ENCODE measurements at places on chromosomes 3 and 15.

GRCh38 chr3:111236836-111237713 is 165.5 kb downstream of the NECTIN3 start:
- DNase-seq = no peak

DNA sequence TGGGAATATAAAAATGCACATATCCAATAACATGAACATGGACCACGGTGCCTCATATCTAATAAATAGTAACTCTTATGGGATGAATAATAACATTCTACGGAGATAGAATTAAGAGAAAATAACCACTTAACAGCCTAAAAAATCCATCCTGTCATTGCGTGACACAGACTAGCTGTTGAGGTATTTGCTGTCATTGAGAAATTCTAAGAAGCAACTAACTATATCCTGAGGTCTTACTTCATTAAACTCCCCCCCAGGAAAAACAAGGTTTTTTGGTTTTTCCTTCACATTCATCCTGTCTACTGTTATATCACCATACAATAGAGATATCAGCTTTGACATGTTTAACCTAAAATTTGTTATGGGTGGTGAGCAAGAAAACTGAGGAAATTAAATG is 14.3 kb downstream of the CEP152 start:
- no peak for DNase-seq

DNA sequence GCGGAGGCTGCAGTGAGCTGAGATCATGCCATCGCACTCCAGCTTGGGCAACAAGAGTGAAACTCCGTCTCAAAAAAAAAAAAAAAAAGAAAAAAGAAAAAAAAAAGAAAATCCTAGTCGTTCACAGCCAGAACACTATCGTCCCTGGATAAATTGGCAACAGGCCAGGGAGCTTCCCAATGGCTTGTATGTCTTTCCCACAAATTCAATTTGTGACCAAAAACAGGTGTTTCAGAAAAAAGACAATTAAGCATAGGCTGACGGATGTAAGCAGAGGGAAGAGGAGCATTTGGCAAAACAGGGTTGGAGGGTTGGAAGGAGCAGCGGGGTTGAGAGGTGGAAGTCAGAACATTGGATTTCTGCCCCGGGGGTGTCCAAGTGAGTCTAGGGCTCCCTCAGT is 8.5 kb downstream of the EPB42 start:
- no peak for DNase-seq

GRCh38 chr3:185645596-185646381 is 59.7 kb downstream of the SENP2 start:
- no peak for DNase-seq

- no peak for DNase-seq
These were observed 28.3 kb upstream of the LSAMP start for GRCh38 chr3:116473602-116474001.

DNA sequence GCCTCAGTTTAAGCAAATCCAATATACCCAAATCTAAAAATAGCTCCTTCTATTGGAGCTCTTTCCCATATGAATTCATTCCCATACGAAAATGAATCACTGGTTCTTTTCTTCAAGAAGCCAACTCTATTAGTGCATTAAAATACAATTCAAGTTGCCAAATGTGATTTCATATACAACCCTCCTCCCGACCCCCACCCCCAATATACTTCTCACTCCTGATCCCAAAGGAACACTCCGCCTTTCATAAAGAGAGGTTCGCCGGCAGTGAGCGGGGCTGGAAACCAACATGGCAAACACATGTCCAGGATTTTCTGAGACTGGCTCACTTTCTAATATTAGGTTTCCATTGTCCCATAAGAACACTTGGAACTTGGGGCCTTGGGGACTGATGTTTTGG is 48.5 kb downstream of the MAGEF1 start:
- DNase-seq = no peak

DNA sequence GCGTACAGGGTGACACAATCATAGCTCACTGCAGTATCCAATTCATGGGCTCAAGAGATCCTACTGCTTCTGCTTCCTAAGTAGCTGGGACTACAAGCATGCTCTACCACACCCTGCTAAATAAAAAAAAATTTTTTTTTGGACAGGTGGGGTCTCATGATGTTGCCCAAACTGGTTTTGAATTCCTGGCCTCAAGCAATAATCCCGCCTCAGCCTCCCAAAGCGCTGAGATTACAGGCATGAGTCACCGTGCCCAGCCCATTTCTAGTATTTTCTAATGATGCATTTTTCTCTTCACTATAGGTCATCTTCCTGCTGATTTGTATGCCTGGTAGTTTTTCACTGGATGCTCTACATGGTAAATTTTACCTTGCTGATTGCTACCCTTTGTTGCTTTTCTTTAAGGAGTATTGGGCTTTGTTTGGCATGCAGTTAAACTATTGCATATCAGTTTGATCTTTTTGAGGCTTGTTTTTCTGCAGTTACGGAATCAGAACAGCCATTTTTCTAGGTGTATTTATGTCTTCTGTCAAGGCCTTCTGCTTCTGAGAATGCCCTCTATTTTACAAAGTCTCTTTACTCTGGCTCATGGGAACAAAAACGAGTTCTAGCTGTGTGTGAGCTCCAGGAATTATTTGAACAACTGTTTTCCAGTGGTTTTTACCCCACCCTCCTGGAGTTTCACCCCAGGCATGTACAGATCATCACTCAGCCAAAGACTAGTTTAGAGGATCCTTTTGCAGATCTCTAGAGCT is 14.2 kb upstream of the NPTN start:
- DNase-seq = no peak

GRCh38 chr3:50227390-50228183 is 8.4 kb upstream of the GNAI2 start:
- peak; percentile 74 for DNase-seq

- no peak for DNase-seq
These were observed 275.1 kb upstream of the LRTM1 start for GRCh38 chr3:55203006-55203405.

GRCh38 chr3:47577583-47578118 is 1.0 kb downstream of the CSPG5 start:
- no peak for DNase-seq

GRCh38 chr15:26081758-26082220 is 218.7 kb upstream of the ATP10A start:
- no peak for DNase-seq

DNA sequence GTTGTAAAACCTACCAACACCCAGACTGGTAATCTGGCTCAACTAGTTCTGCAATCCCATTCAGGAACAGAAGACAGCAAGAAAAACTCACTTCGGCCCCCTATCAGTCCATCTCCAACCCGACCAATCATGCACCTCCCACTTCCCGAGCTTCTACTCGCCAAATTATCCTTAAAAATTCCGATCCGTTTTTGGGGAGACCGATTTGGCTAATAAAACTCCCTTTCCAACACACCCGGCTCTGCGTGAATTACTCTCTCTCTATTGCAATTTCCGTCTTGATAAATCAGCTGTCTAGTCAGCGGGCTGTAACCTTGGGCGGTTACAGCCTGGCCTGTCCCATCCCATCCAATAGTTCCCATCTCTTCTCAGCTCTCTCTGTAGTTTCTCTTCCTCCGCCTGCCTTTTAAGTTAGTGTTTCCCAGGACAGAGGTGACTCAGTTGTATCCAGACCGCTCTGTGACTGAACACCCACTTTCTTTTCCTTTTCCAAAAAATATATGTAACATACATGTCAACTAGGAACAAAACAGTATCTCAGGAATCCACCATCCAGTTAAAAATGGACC is 780 bp upstream of the ACAD9 start:
- no peak for DNase-seq

GRCh38 chr3:10554746-10555145 is 49.4 kb upstream of the ATP2B2 start:
- no peak for DNase-seq

DNA sequence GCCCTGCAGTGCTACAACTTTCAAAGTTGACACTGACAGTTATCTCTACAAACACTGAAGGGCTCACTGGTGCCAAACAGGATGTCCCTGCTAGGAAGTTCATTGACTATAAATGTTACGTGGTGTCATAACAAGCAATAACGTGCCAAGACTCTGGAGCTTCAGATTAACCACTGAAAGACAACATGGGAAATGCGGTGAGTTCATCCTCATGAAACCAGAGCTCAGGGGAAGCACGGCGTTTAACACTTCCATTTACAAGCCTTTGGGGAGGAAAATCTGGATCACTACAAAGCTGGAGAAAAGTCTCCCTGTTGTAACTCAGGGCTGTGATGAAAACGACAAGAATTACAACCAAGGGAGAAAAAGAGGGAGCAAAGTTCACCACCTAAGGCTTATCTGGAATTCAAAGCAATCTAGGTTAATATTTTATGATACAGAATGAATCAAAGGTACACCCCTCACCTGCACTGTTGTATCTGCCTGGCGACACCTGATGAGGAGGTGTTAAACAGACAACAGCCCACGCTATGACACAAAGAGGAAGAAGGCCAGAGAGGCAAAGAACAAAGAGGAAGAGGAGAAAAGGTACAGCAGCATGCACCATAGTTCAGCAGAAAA is 27.0 kb downstream of the SHQ1 start:
- no peak for DNase-seq

DNA sequence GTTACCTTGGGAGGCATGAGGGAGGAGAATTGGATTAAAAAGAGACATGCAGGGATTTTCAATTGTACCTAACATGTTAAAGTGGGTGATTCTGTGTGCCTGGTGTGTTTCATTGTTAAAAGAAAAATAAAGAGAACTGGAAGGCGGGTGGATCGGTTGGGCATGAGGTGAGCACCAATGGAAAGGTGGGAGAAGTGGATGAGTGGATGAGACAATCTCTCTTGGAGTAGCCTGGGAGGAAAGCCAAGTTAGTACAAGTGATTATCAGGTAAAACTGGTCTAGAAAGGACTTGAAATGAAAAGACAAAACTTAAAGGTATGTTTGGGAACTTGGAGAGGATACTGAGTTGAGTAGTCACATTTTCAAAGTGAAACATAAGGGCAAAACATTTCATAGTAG is 12.1 kb downstream of the VEPH1 start:
- no peak for DNase-seq

- no peak for DNase-seq
These were observed 109.5 kb downstream of the THRB start for GRCh38 chr3:24385012-24385615.

- DNase-seq = no peak
These were observed 149.4 kb downstream of the LRRK1 start for GRCh38 chr15:101068523-101068960.

DNA sequence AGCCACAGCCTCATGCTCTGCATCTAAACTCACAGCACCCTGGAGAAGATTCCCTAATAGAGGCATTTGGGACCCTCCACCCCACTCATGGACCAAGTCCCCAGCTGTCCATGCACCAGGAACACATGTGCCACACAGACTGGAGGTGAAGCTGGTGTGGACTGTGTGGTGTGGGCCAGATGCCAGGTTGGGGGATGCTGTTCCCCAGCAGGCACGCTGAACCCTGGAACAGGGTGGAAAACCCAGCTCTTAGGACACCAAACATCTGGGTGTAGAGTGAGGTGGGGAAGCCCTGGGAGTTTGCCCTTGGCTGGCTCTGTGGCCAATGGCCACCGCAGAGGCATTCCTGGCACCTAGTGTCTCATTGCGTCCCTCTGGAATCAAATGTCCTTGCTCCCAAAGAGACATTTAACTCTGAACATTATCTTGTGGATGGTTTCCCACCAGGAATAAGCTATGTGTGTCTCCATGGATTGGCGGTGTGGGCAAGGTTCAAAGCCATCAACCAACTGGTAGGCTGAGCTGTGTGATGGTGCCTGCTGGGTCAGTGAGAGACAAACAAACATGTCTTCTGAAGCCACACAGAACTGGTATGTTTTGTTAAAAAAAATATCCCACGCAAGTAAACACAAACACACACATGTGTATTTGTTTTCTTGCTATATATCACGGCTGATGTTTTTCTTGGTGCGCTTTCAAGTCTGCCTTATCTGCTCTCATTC is 65.0 kb downstream of the EXOG start:
- DNase-seq = no peak

GRCh38 chr3:139226731-139227130 is 117.1 kb upstream of the MRPS22 start:
- no peak for DNase-seq

DNA sequence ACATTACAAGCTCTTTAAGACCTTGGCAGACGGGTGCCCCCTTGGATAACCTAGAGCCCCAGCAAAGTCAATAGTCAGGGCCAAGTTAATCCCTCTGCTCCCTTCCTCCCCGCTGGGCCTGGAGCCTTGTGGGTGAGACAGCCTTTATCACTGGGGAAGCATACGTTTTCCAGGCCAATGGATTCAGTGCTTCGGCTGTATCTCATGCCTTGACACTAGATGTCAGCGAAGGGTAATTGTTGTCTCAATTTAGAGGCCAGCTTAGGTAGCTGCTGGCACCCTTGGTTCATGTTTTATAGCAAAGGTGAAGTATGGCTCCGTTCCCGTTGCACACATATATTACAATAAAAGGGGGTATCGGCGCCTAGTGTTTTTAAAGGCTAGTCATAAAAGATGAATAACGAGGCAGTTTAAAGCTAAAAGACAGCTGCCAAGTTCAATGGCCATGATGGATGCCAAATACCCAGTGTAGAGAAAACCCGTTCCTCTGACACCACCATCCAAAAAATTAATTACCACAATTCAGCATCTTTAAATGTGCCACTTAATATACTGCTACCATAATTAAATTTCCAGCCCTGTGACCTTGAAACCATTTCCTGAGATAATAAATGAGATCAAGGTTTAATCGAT is 52.3 kb upstream of the BNIP2 start:
- no peak for DNase-seq

DNA sequence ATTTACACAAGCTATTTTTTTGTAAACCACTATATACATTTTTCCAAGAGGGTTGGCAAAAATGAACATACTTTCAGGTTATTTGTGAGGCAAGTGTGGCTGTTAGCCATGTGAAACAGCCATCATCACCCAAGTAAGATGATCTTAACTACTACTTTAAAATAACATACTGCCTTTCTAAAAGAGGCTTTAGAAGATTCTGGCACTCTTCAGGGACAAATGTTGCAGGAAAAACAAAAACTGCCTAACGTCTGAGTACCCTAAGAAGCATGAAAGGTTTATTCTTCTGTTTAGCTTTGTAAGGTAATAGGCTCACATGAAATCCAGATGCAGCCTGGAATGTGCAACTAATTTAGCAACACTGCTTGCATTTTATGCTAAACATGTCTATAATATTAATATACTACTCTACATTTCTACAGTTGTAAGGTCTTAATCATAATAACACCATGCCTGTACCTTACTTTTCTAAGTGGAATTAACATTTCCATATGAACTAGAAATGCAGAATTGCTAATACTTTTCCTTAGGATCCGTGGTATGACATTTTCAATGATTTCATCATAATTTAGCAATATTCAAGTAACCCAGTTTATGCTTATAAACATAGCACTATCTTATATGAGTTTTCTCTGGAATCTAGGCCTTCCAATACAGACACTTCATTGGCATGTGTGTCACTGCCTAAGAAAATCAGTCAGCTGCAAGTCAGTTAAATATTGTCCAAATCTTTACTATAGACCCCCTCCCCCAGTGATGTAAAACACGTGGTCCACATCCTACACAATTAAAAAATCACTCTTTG is 4.5 kb upstream of the LSAMP start:
- DNase-seq = no peak

DNA sequence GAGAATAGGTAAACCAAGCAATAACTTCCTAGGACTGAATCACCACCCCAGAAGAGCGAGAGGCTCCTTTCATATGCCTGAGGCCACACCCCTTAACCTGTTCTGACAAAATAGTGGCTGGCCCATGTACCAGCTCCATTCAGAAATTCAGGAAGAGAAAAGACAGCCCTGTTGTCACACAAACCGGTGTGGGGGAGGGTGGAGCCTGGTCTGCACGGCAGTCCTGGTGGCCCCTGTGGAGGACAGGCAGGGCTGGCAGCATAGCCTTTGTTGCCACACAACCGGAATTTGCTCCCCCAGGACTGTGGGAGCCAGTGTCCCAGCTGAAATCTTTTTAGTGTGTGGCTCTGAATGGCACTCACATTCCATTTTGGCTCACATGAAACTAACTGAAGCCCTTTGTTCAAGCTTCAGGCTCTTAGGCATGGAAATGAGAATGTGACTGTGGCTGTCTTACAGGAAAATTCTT is 23.8 kb downstream of the RLBP1 start:
- DNase-seq = peak; percentile 68
